ENCODE measurements at places on chromosomes 6 and 20.

- DNase-seq: no peak
These were observed 90.3 kb downstream of the VEGFA start for GRCh38 chr6:43860285-43860684.

DNA sequence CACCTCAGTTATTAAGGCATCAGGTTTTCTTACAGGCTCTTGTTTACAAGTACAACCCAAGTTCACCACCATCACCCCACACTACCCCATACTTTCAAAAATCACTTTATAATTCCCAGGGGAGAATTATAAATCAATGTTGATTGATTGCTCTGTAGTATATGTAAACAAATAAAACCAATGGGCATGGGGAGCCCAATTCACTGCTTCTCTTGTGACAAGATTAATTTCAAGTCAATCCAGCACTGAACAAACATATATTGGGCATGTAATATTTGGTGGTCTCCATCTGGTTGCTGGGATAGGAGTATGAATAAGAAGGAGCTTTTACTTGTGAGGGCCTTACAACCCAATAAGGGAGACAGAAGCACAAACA is 95.8 kb downstream of the CLVS2 start:
- DNase-seq: no peak

DNA sequence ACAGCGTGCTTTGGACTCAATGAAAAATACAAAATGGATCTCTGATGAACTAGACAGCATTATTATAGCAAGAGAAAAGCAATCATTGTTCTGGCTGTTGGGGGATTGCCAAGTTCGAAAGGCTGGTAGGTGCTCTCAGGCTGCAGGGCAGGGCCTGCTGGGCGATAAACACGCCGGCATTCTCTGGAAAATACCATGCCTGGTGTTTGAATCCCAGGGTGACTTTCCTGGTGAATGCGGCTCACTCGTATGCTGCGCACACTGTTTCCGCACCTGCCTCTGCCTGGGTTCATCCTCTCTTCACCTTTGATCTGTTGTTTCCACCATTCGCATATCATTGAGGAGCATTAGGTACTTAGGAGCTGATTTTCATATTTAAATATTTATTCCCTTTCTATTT is 37.4 kb downstream of the GCNT2 start:
- no peak for DNase-seq

DNA sequence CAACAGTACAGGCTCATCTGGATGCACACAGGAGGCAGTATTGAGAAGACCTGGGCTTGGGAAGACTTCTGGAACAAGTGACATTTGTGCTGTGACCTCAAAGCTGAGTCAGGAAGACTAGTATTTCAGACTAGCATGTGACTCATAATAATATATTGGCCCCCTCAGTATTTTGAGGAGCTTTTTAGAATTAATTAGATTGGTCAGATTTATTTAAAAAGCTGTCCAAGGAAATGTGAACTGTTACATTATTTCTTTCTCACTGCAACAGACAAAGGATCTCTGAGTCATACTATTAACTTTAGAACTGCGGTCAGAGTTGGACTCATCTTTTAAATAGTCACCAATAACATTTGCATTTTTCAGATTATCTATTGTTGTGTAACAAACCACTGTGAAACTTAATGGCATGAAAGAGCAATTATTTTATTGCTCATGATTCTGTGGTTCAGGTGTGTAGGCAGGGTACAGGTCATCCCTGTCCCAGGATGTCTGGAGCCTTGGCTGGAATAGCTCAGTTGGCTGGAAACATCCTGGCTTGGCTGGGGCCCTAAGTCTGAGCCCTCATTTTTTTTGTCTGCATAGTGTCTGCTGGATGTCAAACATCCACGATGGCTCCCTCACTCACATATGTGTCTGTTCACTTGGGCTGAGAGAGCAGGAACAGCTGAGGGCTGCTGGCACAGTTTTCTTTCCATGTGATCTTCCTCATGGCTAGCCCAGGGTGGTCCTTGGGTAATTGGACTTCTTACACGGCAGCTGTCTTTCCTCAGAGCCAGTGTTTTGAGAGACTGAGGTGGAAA is 46.9 kb downstream of the MAP3K4 start:
- no peak for DNase-seq

- no peak for DNase-seq
These were observed 587.9 kb downstream of the C6orf118 start for GRCh38 chr6:164721460-164721859.

- DNase-seq: no peak
These were observed 2.6 kb upstream of the SIRPB1 start for GRCh38 chr20:1622450-1622849.

DNA sequence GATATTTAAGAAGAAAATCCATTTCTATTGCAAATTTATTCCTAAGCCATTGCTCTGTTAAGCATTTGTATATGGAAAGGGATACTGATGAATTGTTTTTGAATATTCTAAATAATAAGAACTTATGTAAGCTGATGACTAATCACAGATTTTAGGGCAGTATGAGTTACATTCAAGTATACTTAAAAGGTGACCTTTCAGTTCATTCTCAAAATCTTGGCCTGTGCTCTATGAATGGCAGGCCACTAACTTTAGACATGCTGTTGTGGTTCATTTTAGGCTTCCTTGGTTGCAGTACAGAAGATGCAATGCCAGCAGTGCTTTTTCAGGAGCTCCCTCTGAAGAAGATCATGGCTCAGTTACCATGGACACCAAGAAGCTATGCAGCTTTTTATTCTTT is 380.4 kb downstream of the CENPW start:
- DNase-seq: no peak

DNA sequence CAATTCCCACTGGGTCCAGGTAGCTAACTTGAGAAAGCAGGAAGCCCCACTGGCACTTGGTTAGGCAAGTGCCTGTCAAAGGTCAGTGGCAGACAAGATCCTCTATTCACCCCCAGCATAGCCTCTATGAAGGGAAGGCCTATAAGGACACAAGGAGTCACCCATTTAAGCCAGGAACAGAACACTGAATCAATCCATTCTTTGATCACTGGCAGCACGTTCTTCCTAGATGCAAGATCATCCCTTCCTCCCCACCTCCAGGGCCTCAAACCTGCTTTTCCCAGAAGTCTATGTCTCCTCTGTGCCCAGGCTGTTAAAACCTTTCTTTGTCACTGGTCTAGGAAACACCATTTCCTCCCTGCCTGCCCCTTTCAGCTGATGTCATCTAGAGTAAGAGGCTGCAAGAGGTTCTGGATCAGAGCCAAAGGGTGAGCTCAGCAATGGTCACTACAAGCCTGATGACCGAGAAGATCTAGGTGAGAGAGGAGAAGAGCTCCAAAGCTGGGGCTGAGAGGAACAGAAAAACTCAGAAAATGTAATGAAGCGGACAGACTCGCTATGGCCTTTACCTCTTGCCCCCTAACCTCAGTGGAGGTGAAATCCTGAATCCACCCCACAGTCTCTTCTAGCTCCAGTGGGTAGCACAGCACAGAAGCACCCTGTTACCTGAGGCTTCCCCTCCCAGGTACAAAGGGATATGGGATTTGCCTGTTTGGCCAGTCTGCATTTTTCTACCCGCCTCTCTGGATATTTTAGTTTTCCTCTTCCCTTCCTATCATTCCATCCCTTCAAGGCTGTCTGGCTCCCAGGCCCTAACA is 1.8 kb downstream of the GTPBP2 start:
- peak; percentile 65 for DNase-seq

- DNase-seq: peak; percentile 53
These were observed 886 bp downstream of the SDCBP2 start for GRCh38 chr20:1327827-1328679.
